Left colon (tissue), 2 donors: ENCODE measurements at places on chromosomes 1 and 21.

DNA sequence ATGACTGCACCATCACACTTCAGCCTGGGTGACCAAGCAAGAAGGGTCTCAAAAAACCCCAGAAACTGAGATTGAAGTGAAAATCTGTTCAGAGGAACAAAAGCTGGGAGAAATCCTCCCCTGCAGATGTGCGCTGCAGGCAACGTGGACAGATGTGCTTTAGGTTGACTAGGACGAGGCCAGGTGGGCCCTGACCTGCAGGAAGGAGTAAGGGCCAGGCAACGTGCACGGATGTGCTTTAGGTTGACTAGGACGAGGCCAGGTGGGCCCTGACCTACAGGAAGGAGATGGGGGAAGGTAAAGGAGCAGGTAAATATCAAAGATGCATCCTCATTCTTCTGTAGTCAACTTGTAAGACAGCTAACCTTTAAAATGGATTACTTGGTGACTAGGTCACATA lies 2.5 kb upstream of the KRTAP12-1 start:
- DNase-seq: no peak

- DNase-seq: no peak
Measured at GRCh38 chr21:33931799-33932390, 16.3 kb upstream of the ATP5PO start.

DNA sequence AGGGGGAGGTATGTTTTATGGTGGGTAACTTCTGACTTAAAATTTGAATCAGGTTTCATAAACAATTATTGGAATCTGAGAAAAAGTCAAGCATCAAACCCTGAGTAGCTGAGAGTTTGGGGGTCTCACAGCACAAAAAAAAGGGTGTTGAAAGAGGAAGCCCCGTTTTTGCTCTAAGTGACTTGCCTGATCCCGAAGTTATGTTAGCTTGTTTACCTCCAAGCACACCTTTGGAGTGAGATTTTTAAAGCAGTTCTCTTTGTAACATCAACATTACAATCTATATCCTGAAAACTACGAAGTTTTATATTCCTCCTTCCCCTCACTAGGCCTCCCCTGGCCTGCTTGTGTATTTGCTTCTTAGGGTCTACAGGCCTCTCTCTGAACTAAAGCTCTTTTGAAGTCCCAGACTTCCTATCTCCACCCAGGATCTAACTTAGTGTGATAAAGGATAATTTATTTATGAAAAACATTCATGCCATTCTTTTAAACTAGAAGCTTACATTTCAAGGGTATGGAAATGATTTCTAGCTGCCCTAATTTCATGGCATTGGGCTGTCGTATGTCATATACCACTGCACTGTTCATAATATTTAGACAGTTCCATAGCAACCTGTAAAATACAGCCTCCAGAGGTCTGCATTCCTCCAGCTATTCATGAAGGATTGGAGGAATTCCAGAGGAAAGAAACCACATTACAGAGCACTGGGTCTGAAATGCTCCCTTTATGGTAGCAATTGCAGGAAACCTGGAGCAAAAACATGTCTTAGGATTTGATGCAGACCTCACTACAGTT lies 36.1 kb upstream of the RGS1 start:
- DNase-seq: no peak

GRCh38 chr1:113256348-113256729 lies 134.0 kb upstream of the MAGI3 start:
- no peak for DNase-seq

- no peak for DNase-seq
Measured at GRCh38 chr1:207876131-207876530, 34.8 kb downstream of the CD34 start.

GRCh38 chr1:169115891-169116585 lies 9.5 kb downstream of the ATP1B1 start:
- peak; percentile 87 for DNase-seq

DNA sequence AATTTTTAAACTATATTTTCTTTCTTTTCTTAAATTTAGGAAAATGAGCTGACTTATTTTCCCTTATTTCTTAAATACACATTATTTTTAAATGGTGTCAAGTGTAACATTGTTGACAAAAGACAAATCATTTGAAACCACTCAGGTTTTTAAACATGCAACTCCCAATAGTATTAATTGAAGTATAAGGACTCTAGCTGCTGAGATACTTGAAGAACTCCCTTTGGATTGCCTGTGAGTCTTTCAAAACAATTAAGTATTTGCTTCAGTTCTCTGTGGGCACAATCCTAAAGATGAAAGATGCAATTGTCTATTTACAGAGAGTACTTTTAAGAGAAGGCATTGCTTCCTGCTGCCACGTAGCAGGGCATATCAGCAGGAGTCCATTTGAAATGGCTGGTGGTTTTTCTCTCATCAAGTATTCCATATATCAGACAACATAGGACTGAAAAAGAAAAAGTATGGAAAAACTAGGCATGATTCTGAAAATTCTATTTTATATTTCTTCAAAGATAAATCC lies 373.4 kb downstream of the NEGR1 start:
- DNase-seq: no peak

DNA sequence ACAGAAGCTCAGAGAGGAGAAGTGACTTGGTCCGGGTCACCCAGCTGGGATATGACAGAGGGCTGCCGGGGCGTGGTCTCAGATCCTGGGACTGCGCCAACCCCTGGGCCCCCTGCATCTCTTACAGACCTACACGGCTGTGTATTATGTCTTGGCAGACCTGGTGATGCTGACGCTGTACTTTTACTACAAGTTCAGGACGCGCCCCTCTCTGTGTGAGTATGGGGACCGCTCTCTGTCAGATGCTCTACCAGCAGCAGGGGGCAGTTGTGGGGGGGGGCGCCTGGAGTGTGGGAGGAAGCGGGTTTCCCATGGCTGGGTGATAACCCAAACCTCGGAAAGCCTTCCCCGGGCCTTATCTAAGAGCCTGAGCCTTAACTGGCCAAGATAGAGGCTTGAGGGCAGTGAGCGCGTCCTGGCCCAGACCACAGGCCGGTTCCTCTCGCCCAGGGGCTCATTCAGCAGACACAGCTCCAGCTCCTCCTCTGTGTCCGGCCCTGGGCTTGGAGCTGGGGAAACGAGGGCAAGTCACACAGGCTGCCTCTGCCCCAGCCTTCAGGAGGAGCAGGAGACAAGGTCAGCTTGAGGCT lies 13.3 kb downstream of the SLC66A1 start:
- DNase-seq: no peak

- DNase-seq: no peak
Measured at GRCh38 chr1:219731771-219732170, 118.9 kb upstream of the ZC3H11B start.
